ENCODE measurements at places on chromosomes 7 and 10.

- DNase-seq = no peak
These were observed 29.1 kb upstream of the VPS41 start for GRCh38 chr7:38938001-38938485.

- no peak for DNase-seq
These were observed 65.8 kb upstream of the CAMK2B start for GRCh38 chr7:44391171-44391570.

DNA sequence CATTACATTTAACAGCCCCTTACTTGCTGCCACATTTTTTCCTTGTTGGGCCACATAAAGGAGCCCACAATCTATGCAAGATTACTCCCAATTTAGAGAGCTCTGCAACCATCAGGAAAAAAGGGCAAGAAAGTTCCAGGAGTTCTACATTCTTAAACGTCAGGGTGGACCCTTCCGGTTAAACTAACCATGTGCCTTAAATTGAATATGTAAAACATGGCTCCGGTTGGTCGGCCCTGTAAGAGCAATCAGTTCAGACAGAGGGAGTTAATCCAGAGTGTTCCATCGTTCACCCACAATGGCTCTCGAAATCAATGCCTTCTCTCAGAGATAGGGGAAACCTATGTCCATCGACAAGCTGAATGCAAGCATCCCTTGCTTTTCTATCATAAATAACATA lies 253.7 kb upstream of the PFKP start:
- DNase-seq = no peak

GRCh38 chr10:58742141-58742540 lies 229.5 kb downstream of the BICC1 start:
- no peak for DNase-seq

- DNase-seq = no peak
These were observed 398.1 kb upstream of the C7orf33 start for GRCh38 chr7:148192491-148192890.

DNA sequence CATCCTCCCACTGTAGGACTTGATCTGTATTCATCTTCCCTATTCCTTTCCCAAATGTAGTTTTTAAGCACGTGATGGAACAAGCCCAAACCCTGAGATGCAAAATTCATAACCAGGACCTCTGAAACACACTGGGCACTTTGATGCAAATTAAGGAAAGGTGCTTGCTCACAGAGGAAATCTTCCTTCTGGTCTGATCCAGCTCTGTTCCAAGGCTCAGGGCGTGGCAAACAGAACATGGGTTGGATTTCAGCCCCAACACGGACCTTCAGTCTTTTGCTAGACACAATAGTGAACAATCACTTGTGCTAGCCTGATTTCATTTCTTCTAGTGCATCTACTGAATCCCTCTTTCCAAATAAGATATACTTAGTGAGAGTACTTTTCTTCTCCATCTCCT lies 27.9 kb downstream of the PON3 start:
- no peak for DNase-seq

GRCh38 chr10:99869581-99870122 lies 87.2 kb downstream of the ABCC2 start:
- DNase-seq = no peak

DNA sequence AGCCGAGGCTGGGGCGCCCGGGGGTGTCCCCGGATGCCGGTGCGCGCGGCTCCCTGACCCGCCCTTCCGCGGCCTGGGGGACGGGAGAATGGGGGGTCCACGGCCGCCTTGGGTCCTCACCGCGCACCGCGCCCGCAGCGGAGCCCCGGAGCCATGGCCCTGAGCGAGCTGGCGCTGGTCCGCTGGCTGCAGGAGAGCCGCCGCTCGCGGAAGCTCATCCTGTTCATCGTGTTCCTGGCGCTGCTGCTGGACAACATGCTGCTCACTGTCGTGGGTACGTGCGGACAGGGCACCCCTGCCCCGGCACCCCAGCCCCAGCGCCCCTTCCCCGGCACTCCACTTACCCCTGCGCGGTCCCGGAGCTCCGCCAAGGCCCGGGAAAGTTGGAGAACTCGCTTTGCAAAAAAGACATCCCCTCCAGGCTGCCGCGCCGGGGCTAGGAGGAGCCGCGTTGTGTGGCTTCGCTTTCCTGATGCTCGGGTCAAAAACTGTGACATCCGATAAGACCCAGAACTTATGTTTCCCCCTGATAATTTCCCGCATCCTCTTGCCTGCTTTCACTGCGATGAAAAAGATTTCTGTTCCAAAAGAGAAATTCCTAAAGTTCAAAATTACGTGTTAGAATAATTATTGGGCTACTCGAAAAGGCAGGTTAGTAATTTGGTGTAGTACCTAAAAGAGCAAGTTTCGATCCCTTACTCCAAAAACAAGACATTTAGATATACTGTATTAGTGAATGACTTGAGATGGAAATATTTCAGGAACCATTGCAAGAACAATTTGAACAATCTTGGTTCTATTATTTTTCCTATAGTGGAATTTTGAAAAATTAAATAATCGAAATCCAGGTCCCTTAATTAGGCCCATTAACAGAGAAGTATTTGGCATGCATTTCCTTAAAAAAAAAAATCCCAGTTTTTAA lies 888 bp downstream of the SLC18A2 start:
- no peak for DNase-seq

DNA sequence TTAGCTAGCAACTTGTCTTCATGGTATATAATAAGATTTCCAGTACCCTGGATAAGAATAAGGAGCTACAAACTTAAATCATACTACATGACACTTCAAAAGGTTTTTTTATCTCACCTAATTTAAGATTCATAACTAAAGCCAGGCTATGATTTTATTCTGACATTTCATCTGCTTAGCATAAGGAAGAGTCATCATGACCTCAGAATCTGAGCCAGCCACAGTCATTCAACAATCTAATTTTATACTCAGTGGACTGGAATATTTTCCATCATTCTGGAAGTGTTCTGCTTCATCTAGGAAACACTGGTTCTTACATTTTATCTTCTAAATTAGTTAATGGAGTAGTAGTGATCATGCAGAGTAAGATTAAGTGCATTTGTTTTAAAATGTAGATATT lies 102.1 kb upstream of the KCND2 start:
- DNase-seq = no peak

All from NCI-H187 (cell line).